ENCODE measurements at places on chromosomes 1 and 21.

- DNase-seq = no peak
Observed at GRCh38 chr21:30882866-30883597, 1.7 kb upstream of the KRTAP11-1 start.

DNA sequence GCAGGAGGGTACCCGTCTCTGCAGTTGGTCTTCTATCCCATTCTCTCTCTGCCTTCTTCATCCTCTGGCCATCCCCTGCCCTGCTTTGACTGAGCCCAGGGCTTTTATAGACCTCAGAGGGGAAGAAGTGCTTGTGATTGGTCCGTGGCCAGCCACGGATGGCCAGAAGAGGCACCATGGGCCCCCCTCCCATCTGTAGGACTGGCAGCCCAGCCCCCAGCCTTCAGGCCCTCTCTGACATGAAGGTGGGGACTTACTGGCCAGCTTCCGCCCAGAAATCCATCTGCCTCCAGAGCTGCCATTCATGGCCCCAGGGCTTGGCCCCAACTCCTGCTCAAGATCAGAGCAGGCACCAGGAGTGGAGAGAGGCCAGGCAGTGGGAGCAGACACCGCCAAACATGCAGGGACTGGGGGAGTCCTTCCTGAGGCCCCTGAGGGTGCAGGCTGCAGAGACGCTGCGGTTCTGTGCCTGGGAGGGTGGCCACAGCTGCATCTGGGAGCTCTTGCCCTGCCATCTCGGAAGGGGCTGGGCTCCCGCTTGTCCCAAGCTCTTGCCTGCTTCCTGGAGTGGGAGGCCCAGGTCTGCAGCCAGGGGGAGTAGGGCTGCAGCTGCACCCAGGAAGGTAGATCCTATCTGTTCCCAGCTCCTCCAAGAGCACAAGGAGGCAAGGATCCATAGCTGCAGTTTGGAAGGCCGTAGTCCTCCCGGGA, 698.6 kb upstream of the B3GALT2 start:
- DNase-seq = no peak

DNA sequence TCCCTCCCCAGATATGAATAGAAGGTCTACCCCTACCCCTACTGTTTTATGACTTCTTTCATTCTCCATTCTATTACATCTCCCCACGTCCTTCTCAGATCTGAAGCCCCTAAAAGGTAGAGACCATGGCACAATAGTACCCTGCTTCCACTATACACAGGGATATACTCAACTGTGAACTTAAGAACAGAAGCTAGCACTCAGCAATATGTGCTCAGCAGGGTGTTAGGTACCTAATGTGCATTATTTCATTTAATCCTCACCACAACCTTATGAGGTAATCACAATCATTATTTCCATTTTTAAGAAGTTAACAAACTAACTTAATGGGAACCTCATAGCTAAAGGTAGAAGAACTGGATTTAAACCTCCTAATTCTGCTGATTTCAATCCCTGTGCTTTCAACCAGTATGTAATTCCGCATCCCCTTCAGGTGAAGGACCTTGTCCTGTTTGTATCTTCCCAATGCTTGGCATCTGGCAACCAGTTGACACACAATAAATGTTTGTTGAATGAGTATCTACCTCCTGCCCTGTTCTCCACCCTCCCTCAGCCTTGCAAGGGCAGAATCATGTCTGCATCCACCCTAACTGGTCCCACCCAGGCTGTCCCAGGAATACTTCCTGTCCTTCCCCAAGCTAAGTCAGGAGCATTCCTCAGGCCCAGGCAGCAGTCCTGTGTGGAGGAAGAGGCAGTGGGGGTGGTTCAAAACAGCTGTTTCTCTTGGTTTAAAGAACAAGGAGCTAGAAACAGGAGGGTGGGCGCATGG, 6.5 kb downstream of the DENND2D start:
- no peak for DNase-seq

DNA sequence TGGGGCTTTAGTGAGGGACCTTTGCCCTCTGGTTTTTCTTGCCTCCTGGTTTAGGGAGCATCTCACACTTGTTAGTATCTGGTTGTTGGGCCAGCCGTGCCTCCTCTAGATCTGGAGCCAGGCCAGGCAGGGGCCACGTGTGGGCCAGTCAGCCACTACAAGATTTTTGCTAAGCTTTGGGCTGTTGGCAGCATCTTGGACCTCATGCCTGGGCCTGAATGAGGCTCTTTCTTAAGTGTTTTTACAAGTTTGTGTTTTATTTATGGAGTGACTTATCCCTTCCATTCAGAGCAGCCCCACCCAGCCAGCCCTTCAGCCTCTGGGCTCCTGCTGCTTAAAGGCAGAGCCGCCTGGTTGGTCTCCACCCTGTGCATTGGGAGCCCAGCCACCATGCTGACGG, 1.6 kb upstream of the SH3BGRL3 start:
- DNase-seq = peak; percentile 65

DNA sequence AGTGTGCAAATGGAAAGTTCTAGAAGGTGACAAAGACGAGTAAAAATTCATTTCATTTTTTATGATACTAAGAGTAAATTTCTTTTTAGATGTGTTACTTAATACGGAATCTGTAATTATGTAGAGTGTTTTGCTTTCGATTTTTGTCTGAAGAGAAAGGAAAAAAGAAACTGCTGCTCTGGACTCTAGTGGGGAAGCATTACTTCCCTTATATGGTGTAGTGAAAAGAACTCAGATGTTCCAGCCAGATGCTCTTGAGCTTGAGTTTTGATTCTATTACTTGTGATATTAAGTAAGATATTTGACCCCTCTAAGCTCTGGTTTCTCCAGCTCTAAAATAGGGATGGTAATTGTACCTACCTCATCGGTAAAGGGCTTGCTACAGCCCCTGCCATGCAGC, 12.2 kb upstream of the GPR161 start:
- no peak for DNase-seq

DNA sequence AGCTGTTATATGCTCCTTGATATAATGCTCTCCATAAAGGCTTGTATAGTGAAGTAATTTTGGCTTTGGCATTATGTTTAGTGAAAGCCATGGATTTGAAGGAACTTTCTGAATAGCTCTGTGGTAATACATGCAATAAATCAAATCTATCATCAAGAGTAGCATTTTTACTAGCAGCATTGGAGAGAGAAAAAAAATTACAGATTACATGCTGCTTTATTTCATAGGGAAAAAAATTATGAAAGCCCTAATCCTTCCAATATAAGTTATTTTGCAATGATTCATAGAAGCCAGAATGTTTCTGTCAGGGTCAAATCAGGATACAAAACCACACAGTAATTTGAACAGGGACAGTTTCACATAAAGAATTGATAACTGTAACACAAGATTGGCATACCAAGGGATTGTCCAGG, 250.0 kb downstream of the SPATA17 start:
- peak; percentile 48 for DNase-seq

DNA sequence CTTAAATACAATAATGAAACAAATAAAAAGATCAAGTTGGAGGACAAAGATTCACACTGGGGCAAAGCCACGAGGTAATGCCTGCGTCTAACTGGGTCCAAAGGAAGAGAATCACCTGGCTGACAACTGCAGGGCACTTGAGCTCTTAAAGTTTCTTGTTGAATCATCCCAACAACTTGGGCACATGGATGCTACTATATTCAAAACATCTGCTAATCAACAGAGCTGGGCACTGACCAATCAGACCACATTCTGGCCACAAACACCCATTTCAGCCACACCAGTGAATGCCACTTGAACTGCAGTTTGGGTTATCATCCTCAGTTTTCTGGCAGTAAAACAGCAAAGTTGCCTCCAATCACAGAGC, 51.0 kb downstream of the ABCA4 start:
- DNase-seq = no peak

DNA sequence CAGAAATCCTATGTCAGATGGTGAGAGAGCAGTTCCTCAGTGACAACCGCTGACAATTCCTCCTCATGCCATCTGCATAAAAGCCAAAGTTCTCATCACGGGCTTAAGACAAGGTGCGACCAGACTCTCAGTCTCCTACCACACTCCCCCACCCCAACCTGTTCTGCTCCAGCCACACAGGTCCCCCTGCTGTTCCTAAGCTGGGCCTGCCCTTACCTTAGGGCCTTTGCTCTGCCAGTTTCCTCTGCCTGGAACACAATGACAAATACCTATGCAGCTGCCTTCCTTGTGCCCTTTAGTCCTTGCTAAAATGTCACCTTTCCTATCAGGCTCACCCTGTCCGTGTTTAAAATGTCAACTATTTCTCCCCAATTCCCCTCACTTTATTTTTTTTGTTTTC, 382.2 kb downstream of the NTNG1 start:
- no peak for DNase-seq

DNA sequence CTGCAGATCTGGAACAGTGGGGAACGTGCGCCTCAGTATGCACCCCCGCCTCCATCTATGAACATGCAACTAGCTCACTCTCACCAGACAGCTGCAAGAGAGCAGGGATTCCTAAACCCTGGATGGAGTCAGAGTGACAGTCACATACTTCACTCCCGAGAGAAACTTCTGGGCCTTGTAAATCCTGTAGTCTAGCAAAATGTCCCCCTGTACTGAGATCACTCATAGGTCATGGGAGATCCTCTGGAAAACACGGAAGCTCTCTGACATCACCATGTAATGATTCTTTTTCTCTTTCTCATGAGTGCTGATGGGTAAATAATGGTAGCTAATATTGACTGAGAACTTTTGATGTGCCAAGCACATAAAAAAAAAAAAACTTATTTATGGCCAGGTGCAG, 23.4 kb upstream of the TARDBP start:
- DNase-seq = no peak

GRCh38 chr1:219783605-219784235, 144.6 kb downstream of the SLC30A10 start:
- no peak for DNase-seq

- DNase-seq = no peak
Observed at GRCh38 chr1:94670273-94670672, 128.7 kb upstream of the F3 start.

DNA sequence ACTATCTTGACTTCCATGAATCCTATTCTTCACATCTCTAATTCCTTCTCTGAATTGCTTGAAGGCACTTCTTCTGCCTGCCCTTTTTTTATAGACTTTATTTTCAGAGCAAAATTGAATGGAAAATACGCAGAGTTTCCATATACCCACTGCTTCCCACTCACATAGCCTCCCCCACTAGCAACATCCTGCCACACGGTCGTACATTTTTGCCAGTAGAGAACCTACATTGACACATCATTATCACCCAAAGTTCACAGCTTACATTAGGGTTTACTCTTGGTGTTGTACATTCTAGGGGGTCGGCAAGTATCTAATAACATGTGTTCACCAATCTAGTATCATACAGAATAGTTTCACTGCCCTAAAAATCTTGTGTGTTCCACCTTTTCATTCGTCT, 12.3 kb downstream of the EEIG2 start:
- no peak for DNase-seq

GRCh38 chr1:153494976-153495535, 34.6 kb upstream of the S100A7 start:
- no peak for DNase-seq

GRCh38 chr1:24955779-24956365, 25.8 kb upstream of the RUNX3 start:
- DNase-seq = no peak

DNA sequence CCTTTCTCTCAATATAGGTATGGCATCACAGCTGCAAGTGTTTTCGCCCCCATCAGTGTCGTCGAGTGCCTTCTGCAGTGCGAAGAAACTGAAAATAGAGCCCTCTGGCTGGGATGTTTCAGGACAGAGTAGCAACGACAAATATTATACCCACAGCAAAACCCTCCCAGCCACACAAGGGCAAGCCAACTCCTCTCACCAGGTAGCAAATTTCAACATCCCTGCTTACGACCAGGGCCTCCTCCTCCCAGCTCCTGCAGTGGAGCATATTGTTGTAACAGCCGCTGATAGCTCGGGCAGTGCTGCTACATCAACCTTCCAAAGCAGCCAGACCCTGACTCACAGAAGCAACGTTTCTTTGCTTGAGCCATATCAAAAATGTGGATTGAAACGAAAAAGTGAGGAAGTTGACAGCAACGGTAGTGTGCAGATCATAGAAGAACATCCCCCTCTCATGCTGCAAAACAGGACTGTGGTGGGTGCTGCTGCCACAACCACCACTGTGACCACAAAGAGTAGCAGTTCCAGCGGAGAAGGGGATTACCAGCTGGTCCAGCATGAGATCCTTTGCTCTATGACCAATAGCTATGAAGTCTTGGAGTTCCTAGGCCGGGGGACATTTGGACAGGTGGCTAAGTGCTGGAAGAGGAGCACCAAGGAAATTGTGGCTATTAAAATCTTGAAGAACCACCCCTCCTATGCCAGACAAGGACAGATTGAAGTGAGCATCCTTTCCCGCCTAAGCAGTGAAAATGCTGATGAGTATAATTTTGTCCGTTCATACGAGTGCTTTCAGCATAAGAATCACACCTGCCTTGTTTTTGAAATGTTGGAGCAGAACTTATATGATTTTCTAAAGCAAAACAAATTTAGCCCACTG, 11.5 kb downstream of the HIPK1 start:
- no peak for DNase-seq

DNA sequence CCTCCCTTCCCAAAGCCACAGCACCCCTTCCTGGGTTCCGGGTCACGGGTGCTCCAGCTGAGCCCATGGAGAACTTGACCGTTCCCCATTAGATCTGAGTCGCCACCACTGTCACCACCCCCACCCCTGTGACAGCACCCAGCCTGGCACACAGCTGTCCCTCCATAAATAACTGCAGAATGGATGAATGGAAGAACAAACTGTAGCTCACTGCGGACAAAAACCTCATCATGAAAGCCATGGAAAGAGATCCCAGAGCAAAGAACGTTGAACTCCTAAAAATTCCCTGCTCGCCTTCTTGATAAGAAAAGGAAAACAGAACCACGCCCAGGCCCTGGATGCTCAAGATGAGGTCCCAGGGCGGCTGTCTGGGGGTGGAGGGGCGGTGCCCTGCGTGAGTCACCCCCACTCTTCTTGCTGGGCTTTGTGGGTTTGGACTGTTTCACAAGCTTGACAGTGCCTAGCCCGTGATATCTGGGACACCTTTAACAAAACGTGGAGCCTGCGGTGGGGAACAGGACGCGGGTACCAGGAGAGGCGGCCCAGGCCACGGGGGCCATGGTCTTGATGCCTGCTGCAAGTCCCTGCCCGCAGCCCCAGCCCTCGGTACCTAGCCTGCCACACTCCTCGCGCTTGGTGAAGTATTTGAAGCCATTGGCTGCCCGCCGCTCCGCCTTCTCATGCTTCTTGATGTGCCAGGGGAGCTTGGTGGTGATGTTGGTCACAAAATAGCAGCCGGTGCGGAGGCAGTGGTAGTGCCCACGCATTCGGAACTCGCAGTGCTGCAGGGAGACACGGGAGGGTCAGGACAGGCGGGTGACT, 151.9 kb downstream of the CASZ1 start:
- no peak for DNase-seq

- DNase-seq = no peak
Observed at GRCh38 chr1:171420810-171421209, 64.5 kb upstream of the PRRC2C start.

- no peak for DNase-seq
Observed at GRCh38 chr21:31845151-31845729, 27.6 kb upstream of the HUNK start.

DNA sequence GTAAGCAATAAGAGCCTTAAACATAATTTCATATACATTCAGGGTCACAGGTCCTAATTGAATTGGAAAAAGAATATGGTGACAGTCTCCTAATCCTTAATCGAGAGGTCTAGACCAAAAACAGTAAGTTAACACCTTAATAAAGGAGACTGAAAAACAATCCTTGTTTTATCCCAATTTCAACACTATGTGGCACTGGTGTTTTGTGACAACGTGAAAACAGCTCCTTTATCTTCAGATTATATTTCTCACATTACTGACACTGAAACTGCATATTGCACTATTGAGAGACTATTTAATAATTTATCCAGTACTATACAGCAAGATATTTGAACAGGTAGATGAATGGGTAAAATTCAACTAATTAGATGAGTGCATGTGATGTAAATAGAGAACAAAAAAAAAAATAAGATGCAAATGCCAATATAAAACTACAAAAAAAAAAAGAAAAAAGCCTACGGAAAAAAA, 34.1 kb downstream of the TP53BP2 start:
- no peak for DNase-seq

Measured in GM04503 (cell line).